Body of pancreas (tissue), 4 donors: ENCODE measurements at places on chromosomes 13 and 19. TPM values are rescaled to one million over a fixed set of nuclear protein-coding genes. Genes with fewer than 3 reads are reported as not detected.
A peak's percentile ranks its signal among the peaks of the same experiment; 100 is the strongest.

DNA sequence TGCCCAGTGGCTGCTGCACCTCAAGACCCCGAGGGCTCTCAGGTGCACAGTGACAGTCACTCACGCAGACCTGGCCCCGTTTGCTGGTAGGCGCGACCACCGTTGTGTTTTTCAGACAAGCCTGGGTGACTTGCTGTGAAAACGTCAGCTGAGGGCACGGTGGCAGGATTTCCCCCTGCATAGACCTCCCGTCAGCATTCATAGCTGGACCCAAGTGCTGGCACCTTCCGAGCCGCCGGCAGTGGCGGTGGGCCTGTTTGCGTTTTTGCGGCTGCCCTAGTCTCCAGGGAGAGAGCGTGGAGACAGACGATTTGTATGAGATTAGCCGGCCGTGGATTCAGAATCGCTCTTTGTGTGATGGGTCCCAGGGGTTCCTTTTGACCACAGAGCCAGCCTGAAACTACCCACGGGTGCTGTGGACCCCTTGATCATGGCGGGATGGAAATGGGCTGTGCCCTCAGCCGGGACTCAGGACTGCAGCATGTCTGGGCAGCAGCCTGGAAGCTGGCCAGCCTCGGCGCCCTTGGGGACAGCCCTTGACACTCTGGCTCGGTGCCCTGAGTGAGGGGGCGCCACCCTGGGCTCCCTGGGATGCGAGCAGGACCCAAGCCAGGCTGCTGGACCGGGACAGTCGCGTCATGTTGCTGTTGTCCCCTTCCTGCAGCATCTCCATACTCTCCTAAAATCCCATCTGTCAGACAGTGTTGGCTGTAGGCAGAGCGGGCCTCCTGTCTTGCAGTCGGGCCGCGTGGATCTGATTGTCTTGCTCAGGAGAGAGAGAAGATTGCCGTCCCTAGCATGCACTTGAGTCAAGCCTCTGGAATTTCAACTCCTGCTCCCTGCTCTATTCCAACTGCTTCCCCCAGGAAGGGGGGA, 8.6 kb downstream of the KDM4B start:
- H3K4me3 ChIP-seq: no peak overlapping the region
- H3K36me3 ChIP-seq: no peaks in the 10 kb centered on the region
- no peaks in the 10 kb centered on the region for H3K27me3 ChIP-seq
- peaks cover 70% of the 10 kb centered on the region for H3K4me1 ChIP-seq

- H3K27ac ChIP-seq: no peak overlapping the region
- H3K4me3 ChIP-seq: no peak overlapping the region
- H3K36me3 ChIP-seq: no peaks in the 10 kb centered on the region
Observed at GRCh38 chr13:113582841-113583631, 1.5 kb upstream of the TFDP1 start.

- H3K4me1 ChIP-seq: peaks cover 60% of the 10 kb centered on the region
- H3K36me3 ChIP-seq: peaks cover 20% of the 10 kb centered on the region
- peak overlapping the region; percentile 100 for H3K27ac ChIP-seq
- no peak for DNase-seq
- no peak overlapping the region for H3K4me3 ChIP-seq
Observed at GRCh38 chr19:2040647-2041432, 10.2 kb downstream of the MKNK2 start.

DNA sequence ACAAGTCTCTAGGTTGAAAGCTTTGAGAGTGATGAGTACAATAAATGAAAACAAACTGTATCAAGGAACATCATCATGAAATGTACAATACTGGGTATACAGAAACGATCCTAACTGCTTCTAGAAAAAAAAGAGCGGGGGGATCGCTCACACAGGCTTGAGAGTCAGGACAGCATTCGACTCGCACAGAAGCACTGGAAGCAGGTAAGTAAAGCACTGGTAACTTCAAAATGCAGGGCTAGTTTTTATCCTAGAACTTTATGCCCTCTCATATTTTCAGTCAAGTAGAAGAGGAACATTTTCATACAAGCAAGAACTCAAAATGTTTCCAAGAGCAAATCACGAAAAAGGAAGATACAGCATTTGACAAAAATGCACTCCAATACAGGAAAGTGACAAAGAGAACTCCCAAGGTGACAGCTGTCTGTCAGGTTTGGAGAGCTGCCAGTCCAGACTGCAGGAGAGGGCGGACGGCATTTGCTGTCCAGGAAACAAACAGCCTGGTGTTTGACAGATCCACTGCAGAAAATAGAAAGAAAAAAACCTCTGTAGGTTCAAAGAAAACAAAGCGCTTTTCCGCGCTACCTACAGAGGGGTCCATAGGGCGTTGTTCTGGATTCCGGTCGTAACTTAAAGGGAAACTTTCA, 58.2 kb upstream of the XPO4 start:
- no peaks in the 10 kb centered on the region for H3K27me3 ChIP-seq
- H3K36me3 ChIP-seq: no peaks in the 10 kb centered on the region
- no peak overlapping the region for H3K4me3 ChIP-seq
- H3K4me1 ChIP-seq: no peaks in the 10 kb centered on the region

DNA sequence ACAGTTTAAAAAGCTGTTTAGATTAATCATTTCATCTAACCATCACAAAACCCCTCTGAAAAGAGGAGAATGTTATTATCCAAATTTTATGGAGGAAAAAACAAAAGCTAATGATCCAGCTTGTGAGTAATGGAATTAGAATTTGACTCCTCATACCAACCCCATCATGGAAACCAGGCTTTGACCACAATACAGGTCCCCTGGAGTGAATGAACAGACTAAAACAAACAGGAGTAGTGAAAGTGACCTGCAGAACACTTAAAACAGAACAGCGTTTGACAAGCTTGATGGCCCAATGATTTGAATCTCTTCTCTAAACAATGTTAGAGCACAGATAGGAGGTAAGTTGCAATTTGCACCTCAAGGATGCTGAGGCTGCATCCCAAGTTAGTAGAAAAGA, 230.0 kb downstream of the DCT start:
- no peak overlapping the region for H3K27ac ChIP-seq
- no peaks in the 10 kb centered on the region for H3K4me1 ChIP-seq
- no peak for DNase-seq
- H3K27me3 ChIP-seq: no peaks in the 10 kb centered on the region

DNA sequence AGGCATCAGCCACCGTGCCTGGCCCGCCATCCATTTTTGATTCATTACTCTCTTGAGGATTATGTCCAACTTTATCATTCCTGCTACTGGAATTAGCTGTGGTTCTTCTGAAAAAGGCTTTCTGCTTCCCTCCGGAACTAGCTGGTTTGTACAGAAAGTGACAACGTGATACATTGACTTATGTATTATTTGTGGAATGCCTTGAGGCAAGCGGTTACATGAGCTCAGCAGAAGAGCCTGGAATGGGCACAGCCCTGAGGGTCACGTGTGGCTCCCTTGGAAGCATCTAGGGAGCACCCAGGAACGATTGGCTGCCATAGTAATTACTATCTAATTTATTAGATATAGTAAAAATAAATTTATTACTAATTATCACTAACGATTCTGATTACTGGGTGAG, 14.4 kb upstream of the RETN start:
- H3K4me1 ChIP-seq: peaks cover 18% of the 10 kb centered on the region
- H3K4me3 ChIP-seq: no peak overlapping the region
- DNase-seq: no peak

- H3K4me1 ChIP-seq: peaks cover 30% of the 10 kb centered on the region
- no peak for DNase-seq
- H3K4me3 ChIP-seq: no peak overlapping the region
- no peaks in the 10 kb centered on the region for H3K36me3 ChIP-seq
- no peaks in the 10 kb centered on the region for H3K27me3 ChIP-seq
Observed at GRCh38 chr19:45255611-45256157, 4.6 kb downstream of the MARK4 start.

FCHO1 gene
- 1.6 TPM for total RNA-seq

THSD8 gene
- total RNA-seq: not detected

- H3K36me3 ChIP-seq: no peaks in the 10 kb centered on the region
- no peak overlapping the region for H3K4me3 ChIP-seq
- no peak for DNase-seq
- no peaks in the 10 kb centered on the region for H3K4me1 ChIP-seq
- H3K27me3 ChIP-seq: no peaks in the 10 kb centered on the region
Observed at GRCh38 chr13:34087791-34088190, 269.8 kb downstream of the RFC3 start.

DNA sequence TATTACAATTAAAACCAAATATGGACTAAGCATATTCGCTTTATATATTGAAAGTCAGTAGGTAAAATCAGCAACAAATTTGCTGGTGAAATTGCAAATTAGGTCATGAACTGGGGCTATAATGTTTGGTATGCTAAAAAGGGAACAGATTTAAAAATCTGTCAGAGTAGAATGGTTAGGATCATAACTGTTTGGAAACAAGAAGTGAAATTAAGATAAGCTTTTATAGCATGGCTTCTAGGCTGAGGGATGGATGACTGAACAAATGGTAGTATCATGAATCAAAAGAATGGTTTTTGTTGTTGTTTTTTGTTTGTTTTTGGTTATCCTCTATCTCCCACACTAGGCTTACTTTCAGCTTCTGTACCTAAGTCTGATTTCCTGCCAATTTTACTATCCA, 1090.4 kb downstream of the PCDH9 start:
- DNase-seq: no peak
- H3K27ac ChIP-seq: no peak overlapping the region
- peaks cover 9% of the 10 kb centered on the region for H3K4me1 ChIP-seq
- no peaks in the 10 kb centered on the region for H3K36me3 ChIP-seq
- no peak overlapping the region for H3K4me3 ChIP-seq

DNA sequence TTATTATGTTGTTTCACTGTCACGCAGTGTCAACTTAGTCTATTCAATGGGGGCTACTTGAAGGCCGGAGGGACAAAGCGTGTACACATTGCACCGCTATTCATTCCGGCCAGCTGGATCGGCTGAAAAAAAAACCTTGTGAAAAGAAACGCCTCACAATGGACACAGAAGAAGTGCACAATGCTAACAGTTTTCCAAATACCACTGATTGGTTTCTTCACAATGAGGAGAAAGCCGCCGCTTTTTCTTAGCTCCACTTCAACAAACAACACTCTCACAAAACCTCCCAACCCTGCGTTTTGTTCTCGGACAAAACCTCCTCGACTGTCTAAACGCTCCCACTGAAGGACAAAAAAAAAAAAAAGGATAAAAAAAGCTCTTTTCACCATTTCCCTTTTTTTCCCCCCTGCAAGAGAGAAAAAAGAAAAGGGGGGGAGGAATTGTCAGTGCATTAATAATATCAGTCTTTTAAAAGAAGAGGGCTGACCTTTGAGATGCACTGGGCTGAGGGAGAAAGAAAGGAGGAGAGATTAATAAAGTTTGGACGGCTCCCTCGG, 5.4 kb downstream of the SOX21 start:
- no peak overlapping the region for H3K4me3 ChIP-seq
- H3K27ac ChIP-seq: no peak overlapping the region
- peaks cover 17% of the 10 kb centered on the region for H3K4me1 ChIP-seq
- no peak for DNase-seq
